T-helper 17 cell (primary cell): ENCODE measurements at places on chromosomes 12 and 14.
A peak's percentile ranks its signal among the peaks of the same experiment; 100 is the strongest.

GRCh38 chr14:68733086-68733914, 59.6 kb downstream of the ZFP36L1 start:
- DNase-seq = no peak

GRCh38 chr12:27566159-27566558, 42.2 kb downstream of the PPFIBP1 start:
- DNase-seq = no peak

DNA sequence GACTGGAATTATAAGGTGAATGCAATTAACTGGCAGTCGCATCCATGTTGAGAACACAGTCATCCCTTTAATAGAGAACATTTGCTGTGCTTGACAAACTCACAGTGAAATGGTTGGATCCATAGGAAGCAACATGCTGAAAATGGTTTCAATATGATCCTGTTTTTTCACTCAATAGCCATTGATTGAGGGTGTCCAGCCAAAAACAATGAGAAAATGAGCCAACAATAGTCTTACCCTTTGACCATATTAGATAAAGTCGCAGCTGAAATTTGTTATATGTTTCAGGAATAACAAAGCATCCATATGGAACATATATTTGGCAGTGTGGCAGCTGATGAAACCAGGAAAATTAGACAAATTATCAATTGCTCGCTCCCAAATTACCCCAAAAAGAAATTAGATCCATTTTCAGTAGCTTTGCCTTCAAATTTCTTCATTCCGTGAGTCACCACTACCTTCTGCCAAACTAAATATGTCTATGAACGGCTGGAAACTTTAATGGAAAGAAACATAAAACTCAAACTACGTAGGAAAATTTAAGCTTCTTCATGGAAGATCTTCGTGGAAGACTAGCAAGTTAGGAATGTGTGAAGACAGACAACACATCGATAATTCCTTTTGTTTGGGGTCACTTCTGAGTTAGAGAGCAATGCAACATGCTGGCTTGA, 17.4 kb downstream of the IGF1 start:
- DNase-seq = no peak

- DNase-seq = no peak
These were observed 103.6 kb upstream of the CPM start for GRCh38 chr12:69036533-69036932.

DNA sequence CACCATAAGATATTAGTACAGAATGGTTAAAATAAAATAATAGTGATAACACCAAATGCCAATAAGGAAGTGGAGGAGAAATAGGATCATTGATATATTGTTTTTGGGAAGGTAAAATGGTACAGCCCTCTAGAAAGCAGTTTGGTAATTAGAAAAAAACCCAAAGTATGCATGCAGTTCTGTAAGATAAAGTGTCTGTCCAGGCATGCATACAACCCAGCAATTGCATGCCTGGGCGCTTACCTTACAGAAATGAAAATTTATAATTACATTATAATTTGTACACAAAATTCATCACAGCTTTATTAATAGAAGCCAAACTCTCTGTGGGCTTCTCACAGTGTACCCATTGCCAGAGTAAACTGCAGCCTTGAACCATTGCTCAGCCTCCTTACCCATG, 124.7 kb downstream of the TTC6 start:
- no peak for DNase-seq

GRCh38 chr12:106980944-106981343, 6.0 kb downstream of the MTERF2 start:
- DNase-seq = no peak

DNA sequence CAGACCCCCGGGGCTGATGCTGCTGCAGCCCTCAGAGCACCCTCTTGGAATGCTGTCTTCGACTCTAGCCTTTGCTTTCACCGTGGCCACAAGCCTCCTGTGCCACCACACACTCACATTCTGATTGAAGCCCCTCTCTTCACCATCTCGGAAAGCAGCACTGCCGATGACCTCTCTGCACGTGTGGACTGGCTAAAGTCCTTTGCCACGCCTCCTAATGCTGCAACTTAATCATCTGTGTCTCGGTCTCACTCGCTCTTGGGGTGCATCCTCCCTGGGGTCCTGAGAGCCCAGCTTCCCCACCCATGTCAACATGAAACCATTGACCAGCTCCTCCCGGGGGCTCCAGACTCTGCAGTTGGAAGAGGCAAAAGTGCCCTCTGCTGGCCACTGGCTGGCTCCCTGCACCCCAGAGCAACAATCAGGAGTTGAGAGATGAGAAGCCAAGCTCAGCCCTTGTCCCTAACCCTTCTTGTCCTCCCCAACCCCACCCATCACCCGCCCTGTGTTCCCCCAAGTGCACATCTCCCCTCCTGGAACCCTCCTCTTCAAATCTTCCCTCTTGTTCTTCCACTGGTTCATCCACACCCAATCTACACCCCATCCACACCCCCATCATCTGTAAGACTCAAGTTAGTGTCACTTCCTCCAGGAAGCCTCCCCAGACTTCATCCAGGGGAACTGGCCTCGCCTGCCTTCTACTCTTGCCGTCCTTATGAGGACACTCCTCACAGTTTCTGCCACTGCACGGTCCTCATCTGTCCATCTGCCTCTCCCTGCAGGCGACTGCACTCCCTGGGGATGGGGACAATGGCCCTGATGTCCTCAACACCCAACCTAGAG, 23.6 kb upstream of the FAM181A start:
- DNase-seq = no peak

GRCh38 chr12:25829192-25829591, 129.3 kb upstream of the RASSF8 start:
- DNase-seq = no peak

DNA sequence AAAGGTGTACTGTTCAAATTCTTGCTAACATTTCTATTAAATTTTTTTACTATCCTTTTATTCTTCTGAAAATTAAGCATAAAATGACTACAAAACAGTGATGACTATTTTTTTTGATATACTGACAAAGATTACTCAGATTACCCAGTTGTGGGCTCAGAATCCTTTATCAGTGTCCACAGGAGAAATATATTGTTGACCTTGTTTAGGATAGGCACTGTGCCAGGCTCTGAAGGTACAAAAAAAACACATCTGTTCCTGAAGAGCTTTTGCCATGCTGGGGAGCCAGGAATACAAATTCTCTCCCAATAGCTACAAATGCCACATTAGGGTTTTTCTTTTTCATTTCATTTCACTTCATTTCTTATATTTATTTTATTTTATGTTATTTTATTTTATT, 26.9 kb upstream of the GCH1 start:
- DNase-seq = no peak

GRCh38 chr14:83128783-83129182, 1595.1 kb upstream of the SEL1L start:
- DNase-seq = no peak

DNA sequence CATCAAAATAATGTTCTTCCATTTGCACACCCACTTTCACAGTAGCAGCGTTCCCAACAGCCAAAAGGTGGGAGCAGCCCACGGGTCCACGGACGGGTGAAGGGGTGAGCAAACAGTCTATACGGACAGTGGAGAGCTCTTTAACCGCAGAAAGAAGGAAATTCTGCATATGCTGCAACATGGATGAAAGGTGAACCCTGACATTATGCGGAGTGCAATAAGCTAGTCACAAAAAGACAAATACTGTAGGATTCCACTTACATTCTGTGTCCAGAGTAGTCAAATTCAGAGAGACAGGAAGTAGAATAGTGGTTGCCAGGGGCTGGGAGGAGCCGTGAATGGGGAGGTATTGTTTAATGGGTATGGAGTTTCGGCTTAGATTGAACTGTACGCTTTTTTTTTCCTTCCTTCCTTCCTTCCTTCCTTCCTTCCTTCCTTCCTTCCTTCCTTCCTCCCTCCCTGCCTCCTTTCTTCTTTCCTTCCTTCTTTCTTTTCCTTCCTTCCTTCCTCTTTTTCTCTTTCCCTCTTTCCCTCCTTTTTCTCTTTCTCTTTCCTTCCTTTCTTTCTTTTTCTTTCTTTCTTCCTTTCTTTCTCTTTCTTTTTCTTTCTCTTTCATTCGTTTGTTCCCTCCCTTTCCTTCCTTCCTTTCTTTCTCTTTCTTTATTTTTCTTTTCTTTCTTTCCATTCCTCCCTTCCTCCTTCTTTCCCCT, 15.8 kb upstream of the ANKRD9 start:
- DNase-seq = no peak

DNA sequence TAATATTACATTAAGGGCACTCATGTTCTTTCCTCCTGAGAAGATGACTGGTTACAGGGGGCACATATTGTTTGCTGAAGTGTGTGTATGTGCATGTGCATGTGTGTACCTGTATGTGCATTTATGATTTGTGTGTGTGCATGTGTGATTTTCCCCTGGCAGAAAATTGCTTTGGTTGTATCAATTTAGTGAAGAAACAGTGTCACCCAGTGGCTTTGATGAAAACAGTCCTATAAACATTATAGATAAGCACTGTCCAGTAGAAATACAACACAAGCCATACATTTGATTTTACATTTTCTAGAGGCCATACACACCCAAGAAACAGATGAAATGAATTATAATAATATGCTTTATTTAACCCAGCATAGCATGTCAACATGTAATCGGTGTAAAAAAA, 8.6 kb downstream of the PDE3A start:
- no peak for DNase-seq

- DNase-seq = peak; percentile 4
These were observed 362.6 kb downstream of the TMEM121 start for GRCh38 chr14:105888784-105889665.
